Thoracic aorta (tissue), 2 donors: ENCODE measurements at places on chromosomes 5 and 9. TPM values are rescaled to one million over a fixed set of nuclear protein-coding genes. Genes with fewer than 3 reads are reported as not detected.

- no peak for DNase-seq
Measured at GRCh38 chr9:127887792-127888191, 10.3 kb upstream of the AK1 start.

The PDCD1LG2 gene
- 1.1 TPM for total RNA-seq

- no peak for DNase-seq
Measured at GRCh38 chr9:110980261-110980660, 58.0 kb downstream of the LPAR1 start.

DNA sequence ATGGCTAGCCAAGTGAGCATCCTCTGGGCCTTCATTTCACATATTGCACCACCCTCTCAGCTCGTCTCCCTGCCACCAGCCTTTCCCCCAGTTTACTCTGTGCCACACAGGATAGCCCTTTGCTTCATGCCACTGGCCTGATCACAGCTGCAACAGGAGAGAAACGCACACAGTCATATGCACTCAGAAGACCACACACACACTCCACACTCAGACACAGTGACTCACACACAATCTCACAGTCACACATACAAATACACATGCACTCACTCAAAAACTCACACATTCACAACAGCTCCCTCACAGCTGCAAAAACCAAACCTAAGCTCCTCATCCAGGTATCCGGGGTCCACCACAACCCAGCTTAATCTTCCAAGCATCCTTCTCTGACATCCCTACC lies 38.7 kb downstream of the TTC39B start:
- DNase-seq: no peak

DNA sequence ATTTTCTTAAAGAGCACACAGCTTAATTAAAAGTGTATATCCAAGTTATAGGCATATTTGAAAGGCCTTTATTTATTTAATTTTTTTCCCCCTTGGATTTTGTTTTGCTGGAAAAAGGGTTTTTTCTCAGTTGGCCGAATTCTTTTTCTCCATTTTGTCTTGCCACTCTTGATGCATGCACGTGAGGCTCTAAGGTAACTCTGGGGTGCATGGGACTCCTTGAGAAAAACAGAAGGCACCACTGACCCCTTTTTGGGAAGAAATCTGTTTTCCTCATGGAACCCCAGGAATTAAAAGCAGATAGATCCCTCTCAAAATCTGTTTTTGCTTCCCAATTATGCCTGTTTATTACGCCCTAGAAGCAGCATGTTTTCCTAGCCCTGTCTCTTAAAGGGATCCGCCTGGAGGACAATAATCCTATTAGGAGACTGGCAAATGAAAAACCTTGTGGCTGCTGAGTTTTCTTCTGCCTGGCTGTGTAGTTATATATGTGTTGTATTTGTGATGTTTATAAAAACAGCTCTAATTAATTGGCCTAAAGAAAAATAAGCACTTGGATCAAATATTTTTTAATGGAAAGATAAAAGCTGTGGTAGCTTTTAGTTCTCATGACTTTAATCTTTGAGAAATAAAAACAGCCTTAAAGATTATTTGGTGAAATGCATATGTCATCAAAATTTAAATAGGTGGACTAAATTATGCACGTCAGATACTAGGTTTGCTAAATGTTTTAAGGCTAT lies 435.1 kb upstream of the CDH9 start:
- DNase-seq: no peak

DNA sequence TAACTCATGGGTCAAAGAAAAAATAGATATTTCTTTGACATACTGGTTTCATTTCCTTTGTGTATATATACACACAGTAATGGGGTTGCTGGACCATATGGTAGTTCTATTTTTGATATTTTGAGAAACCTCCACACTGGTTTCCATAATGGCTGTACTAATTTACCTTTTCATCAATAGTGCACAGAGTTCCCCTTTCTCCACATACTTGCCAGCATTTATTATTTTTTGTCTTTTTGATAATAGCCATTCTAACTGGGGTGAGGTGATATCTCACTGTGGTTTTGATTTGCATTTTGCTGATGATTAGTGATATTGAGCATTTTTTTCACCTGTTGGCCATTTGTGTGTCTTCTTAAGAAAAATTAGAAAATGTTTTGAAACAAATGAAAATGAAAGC lies 78.4 kb upstream of the CKMT2 start:
- no peak for DNase-seq

GRCh38 chr9:130728721-130729120 lies 35.1 kb downstream of the EXOSC2 start:
- no peak for DNase-seq

- DNase-seq: no peak
Measured at GRCh38 chr9:76896035-76896434, 9.9 kb downstream of the PRUNE2 start.

The SLC12A2 gene
- total RNA-seq: 25.8 TPM

DNA sequence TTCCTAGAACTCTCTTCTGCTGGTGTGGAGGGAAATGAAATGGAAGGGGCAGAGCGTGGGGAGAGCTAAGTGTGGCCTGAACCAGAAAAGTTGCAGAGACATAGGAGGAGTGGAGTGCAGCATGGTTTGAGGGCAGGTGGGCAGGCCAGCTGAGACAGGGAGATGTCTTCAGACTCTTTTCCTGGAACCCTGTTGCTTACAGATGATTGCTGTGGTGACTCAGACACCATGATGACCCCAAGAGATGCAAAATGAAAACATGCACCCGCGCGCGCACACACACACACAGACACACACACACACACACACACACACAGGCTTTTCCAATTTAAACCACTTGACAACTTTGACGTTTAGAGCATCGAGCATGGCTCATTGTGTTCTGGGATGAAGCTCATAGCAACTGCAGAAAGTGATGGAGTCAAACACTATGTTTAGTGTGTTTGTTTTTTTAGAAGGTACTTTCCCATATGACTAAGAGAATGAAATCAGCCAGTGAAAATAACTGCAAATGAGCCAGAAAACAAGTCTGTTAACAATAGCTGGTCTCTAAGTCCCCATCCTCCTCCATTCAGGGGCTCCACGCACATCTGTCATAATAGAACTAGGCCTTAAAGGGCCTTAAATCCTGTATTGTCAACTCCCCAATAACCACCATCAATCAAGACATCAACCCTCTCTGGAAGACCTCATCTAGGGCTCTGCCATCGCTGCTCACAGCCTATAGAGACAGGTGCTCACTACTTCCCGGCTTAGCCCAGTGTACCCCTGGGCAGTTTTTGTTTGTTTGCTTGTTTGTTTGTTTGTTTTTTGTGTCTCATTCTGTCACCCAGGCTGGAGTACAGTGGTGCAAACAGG lies 9.6 kb downstream of the TMOD1 start:
- DNase-seq: no peak

The DNM1 gene
- total RNA-seq: 7.2 TPM

- no peak for DNase-seq
Measured at GRCh38 chr9:110029429-110029955, 178.5 kb downstream of the C9orf152 start.

The NEK6 gene
- 43.6 TPM for total RNA-seq

DNA sequence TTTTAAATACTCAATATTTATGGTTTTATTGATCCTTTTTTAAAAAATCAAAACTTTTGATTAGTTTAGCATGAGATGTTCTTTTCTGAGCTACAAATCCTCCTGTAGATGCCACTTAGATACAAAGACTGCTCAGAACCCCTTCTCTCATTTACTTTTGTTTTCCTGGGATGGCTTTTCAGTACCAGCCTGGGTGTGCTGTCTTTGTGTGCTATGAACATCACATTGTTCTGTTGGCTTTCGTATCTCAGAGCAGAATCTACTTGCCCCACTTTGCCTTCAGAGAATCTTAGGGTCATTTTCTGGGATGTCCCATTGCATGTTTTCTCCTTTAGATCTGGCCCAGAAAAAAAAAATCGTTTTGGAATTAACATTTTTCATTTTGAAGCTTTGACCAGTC lies 85.9 kb downstream of the RASGRF2 start:
- no peak for DNase-seq

DNA sequence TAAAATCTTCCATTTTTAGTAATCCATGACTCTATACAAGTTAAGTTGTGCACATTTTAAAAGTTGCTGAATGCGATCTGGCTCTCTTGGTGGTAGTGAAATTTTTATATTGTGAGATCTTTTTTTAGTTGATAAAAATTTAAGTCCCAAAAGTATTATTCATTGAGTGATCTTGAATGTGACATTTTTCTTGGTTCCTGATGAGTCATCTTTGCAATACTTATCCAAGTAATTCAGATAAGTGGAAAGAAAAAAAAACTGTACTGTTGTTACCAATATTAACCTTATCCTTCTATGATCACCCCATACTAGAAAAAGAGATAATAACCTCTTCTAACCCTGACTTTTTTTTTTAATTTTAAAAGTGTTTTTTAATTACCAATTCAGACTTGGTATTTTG lies 601.3 kb downstream of the PSAT1 start:
- DNase-seq: no peak

The SLC27A6 gene
- 0.21 TPM for total RNA-seq

DNA sequence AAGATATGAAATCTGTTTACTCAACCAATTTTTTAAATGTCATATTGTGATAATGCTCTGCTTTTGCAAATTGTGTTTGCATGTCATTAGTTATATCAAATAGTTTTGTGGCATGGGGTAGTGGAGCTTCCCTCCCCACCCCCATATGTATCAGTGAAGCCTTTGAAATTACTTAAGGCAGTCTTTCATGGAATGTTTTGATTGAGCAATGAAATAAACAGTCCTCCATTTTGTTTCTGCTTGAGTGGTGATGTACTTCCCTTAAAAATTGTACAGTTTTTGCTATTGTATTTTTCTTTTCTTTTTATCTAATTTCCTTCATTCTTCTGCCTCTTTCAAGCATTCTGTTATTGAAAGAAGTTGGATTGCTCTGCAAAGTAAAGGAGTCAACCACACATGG lies 3.5 kb downstream of the SOWAHA start:
- no peak for DNase-seq

DNA sequence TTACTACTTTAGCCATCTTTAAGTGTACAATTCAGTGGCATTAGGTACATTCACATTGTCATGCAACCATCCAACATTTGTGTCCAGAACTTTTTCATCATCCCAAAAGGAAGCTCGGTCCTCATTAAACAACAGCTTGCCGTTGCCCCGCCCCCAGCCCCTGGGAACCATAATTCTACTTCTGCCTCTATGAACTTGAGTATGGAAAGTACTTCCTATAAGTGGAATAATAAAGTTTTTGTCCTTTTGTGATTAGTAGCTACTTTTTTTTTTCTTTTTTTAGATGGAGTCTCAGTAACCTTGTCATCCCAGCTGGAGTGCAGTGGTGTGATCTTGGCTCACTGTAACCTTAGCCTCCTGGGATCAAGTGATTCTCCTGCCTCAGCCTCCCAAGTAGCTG lies 5.0 kb downstream of the GBGT1 start:
- no peak for DNase-seq

DNA sequence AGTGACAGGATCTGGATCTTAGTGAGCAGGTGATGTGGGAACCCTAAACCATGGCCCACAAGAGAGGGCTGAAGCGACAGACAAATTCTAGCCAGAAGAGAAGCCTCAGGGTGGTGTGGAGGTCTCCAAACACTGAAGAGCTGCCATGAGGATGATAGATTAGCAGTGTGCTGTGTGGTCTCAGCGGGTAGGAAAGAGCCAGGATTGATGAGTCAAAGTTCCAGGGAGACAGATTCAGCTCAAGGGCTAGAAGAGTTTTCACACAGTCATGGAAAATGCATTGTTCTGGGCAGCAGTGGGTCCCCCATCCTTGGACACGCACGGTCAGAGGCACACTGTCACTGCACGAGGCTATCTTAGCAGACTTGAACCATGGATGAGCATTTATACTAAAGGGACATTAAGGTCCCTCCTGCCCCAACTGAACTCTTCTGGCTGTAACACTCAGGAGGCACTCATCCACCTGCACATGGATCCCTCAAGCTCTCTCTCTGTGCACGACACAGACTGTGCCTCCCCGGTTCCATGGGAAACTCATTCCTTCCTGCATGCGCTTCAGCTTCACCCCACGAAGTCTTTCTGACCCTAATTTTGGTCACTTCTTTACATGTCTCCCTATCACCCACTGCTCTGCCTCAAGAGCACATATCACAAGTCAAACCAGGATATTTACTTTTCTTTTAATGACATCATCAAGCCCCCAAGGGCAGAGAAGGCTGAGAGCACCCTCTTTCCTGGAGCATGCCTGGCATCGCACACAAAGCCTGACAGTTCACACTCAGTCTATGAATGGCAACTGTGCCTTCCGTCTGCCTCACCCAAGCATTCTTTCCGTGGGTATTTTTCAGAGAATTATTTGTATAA lies 84.8 kb downstream of the TLE1 start:
- DNase-seq: no peak

- DNase-seq: no peak
Measured at GRCh38 chr5:69492923-69493395, 369 bp downstream of the OCLN start.

The BTNL3 gene
- total RNA-seq: not detected

DNA sequence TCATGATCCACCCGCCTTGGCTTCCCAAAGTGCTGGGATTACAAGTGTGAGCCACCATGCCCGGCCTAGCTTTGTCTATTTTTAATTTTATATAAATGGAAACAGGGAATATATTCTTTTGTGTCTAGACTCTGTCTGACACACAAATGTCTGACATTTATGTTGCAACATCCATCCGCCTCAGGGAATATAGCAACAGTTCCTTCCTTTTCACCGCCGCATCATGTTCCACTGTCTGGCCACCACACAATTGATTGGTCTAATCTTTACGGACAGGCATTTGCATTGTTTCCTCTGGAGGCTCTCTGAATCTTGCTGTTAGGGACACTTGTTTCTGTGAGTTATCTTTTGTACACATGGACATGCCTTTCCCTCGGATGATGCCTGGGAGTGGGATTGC lies 20.1 kb upstream of the TBC1D9B start:
- no peak for DNase-seq

DNA sequence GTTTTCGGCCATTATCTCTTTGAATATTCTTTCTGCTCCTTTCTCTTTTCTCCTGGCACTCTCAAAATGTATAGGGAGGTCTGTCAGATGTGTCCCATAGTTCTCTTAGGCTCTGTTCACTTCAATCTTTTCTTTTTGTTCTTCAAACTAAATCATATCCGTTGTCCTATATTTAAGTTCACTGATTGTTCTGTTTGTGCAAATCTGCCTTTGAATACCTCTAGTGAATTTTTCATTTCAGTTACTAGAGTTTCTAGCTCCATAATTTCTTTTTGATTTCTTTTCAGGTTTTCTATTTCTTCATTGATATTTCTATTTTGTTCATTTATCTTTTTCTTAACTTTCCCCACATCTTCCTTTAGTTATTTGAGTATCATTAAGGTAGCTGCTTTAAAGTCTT lies 65.4 kb downstream of the CERT1 start:
- DNase-seq: no peak
